Activated naive CD4-positive, alpha-beta T cell (primary cell): ENCODE measurements at places on chromosomes 7 and 10.

- no peak for DNase-seq
Observed at GRCh38 chr10:26970667-26971066, 109.9 kb upstream of the ABI1 start.

- DNase-seq: no peak
Observed at GRCh38 chr10:7168414-7168813, 242.4 kb downstream of the SFMBT2 start.

DNA sequence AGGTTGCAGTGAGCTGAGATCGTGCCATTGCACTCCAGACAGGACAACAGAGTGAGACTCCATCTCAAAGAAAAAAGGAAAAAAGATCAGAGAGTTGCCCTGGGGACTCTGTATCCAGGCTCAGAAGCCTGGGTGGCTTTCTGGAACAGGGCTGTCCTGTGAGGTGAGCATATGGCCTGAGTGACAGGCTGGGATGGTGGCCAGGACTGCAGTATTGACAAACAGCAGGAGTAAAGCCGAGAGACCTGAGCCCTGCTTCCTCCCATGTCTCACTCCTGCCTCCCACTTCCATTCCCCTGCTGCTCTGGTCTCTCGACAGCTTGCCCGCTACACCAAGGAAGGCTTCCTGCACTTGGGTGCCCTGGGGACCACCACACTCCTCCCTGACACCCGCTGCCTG, 578.5 kb downstream of the GALNT17 start:
- no peak for DNase-seq

DNA sequence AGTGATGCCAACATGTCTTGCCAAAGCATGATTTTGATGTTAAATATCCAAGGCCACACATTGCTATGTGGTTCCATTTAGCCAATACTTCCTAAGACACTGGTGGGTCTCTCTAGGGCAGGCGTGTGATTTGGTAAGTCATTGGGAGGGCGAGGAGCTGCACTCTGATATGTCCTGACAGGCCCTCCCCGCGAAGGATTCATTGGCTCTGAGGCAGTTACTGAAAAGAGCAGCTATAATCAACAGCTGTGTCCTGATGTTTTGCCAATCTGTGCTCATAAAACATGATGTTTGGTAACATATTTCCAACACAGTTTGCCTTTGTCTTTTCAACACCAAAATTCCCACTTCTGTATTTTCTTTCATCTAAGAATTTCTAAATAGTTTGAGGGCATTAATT, 646.7 kb downstream of the PARD3 start:
- DNase-seq: no peak

GRCh38 chr7:33012364-33012763, 50.2 kb downstream of the NT5C3A start:
- DNase-seq: no peak

GRCh38 chr7:23164846-23165245, 17.0 kb upstream of the NUP42 start:
- DNase-seq: no peak

DNA sequence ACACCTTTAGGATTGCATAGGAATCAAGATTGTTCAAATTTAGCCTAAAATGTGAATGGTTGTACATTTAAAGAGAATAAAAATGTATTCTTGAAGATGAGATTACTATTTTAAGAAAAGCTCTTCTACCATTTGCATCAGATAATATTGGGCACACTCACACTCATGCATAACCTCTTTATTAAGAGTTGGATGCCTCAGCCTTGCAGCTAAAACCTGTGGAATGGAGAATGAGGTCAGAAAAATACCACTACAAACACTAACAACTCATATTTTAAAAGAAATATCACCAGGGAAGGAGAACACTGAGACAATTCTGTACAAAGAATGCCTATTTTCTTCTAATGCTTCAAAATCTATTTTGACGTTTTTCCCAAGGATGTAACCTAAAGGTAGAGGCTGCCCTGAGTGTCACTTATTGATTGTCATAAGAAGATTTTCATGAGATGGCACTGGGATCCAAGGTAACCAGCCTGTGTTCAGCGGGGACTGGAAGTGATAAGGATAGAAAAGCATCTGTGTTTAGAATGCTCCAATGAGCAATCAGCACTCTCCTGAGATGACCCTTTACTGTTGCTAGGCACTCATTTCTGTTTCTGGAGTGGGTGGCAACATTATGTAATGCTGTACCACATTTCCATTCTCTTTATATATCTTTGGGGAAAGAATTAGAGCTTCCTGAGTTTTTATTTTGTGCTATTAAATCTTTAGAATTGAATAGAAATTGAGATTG, 26.6 kb downstream of the REEP3 start:
- no peak for DNase-seq

GRCh38 chr7:45001826-45002225, 1.8 kb downstream of the CCM2 start:
- DNase-seq: no peak

- no peak for DNase-seq
Observed at GRCh38 chr7:66237906-66238772, 33.0 kb downstream of the TPST1 start.

DNA sequence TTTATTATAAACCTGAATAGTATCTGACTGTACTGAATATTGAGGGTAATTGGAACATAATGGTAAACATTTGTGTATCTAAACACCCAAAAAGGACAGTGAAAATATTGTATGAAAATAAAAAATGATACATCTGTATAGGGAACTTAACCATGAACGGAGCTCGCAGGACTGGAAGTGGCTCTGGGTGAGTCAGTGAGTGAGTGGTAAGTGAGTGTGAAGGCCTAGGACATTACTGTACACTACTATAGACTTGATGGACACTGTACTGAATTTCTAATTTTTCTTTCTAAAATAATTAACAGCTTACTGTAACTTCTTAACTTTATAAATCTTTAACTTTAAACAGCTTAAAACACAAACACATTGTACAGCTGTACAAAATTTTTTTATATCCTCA, 454.5 kb upstream of the FZD8 start:
- no peak for DNase-seq

DNA sequence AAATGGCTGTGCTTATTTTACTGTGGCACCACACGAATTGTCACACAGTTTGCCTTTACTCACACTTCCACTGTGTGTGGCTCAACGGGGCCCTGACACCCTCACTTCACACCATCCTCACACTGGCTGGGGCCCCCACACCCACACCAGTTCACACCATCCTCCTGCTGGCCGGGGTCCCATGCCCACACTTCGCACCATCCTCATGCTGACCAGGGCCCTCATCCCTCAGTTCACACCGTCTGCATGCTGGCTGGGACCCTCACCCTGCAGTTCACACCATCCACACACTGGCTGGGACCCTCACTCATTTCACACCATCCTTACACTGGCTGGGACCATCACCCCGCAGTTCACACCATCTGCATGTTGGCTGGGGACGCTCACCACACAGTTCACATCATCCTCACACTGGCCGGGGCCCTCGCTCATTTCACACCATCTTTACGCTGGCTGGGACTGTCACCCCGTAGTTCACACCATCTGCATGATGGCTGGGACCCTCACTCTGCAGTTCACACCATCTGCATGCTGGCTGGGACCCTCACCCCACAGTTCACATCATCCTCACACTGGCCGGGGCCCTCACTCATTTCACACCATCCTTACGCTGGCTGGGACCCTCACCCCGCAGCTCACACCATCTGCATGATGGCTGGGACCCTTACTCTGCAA, 36.0 kb downstream of the BRI3 start:
- no peak for DNase-seq

DNA sequence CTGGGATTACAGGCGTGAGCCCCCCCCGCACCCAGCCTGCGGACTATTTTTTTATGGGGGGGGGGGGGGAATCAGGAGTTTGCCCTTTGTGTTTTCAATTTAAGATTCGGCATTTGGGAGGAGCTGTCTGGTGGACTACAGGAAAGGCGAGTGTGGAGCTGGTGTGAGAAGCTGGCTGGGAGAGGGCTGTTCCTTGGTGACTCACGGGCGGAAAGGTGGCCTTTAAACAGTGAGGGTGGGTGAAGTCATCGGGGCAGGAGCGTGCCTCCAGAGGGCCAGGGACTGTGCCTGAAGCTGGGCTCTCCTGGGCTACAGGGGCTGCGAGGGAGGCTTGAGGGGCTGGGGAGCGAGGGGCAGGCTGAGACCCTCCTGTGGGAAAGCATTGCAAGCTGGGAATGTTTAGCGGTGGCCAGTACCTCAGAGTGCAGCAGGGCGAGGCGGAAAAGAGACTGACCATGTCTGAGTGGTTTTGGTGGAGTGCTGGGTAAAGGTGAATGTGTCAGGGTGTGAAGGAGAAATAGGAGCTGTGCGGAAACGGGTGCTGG, 39.7 kb upstream of the ZNF32 start:
- DNase-seq: no peak

GRCh38 chr7:105723572-105723971, 142.3 kb upstream of the EFCAB10 start:
- no peak for DNase-seq

- DNase-seq: no peak
Observed at GRCh38 chr10:69973678-69974077, 79.0 kb upstream of the MACROH2A2 start.

- no peak for DNase-seq
Observed at GRCh38 chr7:152541892-152542291, 106.1 kb upstream of the KMT2C start.

DNA sequence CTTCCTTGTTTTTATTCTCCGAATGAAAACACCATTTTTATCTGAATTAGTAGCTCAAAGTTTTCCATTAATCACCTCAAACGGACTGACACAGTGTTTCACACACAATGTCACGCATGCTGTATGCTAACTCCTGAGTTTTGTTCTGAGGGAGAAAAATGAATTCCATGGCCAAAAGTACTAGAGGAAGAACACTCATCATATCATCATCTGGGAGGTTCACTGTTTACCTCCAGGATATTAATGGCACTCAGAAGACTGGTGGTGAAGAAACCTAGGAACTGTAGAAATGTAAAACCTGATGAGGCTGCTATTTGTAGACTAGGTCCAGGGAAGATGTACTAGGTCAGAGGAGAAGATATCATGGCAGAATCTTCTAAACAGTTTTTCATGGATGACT, 395.6 kb upstream of the ETV1 start:
- no peak for DNase-seq

- no peak for DNase-seq
Observed at GRCh38 chr10:17219024-17219423, 9.0 kb upstream of the VIM start.

- no peak for DNase-seq
Observed at GRCh38 chr10:124579011-124579399, 117.4 kb downstream of the LHPP start.

DNA sequence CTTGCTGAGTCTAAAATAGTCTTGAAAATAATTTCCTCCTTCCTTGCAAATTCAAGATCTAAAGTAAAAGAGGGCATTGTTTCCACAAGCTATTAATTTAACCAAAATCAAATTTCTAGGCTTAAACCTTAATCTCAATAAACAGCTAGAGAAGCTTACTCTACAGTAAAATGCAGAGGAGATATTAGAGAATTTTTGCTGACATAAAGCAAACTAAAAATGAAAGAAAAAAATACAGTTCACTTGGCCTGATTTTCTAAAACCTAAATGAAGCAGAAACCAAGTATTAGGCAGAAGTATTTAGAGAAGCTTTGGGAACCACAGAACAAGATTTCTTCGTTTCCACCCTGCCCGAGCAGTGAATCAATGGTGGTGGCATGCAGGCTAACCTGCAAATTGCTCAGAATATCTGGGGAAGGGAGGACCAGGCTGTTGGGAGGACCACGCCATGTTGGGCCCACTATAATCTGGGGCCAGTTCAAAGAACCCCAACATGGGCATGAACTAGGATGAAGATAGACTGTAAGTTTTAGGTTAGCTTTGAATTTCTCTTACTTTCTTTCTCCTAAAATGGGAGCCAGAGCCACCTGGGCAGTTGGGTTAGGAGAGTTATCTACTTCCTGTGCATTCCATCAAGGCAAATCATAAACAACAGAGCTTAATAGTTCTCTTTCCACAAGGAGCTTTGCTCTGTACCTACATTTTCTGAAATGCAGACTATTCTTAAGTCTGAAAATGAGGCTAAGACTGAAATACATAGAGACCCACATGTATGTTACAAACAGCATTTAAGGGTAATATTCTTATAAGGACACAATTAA, 4.1 kb downstream of the LAMB1 start:
- DNase-seq: no peak

DNA sequence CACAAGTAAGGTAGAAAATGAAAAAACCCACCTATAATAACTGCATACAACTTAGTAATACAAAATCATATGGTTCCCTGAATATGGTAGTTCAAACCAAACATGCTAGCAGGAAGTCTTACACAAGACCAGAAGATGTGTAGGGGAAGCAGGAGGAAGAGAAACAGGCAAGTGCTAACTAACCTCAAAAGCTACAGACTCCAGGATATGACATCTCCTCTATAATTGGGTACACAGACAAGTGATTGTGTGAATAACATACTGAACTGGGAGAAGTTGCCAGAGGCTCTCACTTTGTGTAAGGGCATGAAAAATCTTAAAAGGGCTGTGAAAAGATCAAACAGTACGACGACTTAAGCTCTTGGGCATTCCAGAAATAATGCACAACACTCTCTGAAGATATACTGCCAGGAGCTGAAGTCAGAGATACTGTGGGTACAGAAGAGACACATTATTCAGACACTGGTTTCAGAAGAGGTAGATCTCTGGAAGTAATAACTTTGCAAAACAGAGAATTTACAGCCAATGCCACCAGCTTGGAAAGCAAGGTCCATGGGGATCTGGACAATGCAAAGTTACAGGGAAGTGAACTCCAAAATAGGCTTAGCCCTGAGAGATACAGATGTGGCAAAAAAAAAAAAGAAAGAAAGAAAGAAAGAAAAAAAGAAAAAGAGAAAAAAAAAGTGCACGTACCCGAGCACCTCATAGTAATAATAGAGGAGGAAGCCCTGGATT, 767.2 kb downstream of the TNS3 start:
- DNase-seq: no peak

DNA sequence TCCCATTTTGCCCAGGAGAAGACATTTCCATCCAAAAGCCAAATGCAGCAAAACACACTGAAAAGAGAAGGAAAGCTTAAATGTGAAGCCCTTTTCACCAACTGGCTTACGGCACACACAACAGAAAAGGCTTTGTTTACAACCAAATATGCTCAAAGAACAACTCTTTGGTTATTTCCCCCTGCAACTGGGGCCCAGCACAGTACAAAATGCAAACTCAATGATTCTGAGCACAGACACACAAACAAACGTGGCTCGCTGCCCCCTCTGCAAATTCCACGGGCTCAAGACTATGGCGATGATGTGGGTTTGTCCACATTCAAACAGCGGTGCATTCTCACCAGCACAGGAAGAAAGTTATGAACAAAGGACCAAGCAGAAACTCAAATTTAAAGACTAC, 5.3 kb downstream of the CPXM2 start:
- no peak for DNase-seq

DNA sequence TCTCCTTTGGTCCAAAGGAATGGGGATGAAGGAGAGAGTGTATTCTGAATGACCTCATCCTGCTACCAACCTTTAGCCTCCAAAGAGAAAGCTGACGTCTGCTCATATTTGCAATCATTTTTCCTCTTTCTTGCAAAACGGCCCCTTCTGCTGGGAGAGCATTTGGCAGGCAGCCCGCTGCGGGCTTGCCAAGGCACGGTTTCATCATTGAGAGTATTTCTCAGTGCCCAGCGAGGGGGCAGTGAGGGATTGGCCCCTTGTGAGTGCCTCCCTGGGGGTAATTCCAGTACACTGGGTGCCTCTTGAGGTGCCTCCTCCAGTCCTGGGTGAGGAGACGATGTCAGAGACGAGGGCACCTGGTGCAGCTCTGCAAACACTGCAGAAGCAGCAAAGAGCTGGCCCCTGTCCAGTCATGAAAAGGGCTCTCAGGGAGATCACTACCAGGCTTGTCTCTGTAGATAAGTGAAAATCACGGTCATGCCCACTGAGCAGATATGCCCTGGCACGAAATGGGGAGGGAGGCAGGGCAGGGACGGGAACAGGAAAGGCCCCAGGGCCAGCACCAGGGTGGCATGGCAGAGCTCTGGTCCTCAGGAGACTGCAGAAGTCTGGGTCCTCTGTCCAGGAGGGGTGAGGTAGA, 48.7 kb upstream of the SHH start:
- DNase-seq: no peak
